ENCODE measurements at places on chromosomes 3 and 15. TPM values are rescaled to one million over a fixed set of nuclear protein-coding genes. Genes with fewer than 3 reads are reported as not detected.

DNA sequence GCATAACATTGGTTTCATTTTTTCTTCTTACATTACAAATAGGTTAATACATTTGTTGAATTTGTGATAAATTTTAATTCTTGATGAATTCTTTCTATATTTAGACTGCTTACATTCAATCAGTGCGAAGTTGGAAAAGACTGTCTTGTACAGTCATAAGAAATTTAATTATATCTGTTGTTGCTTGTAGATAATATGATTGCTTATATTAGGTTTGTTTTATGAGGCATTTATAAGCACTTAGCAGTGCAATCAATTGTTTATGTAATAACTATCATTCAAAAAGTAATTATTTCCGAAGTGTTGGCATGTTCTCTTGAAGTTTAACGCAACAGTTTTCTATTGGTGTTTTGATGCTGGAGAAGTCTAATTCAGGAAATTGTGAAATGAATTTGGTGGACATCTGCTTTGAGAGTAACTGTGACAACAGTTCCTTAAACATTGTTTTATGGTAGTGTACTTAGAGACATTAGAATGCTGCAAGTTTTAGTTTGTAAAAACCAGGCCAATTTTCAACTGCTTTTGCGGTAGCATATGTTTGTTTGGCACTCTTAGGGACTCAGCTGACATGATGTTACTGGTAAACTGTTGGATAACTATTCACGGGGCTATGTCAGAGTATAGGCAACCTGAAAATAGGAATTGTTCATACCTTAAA is 99.7 kb downstream of the NAALADL2 start:
- no peak for DNase-seq
- H3K27ac ChIP-seq = no peak overlapping the region
- H3K27me3 ChIP-seq = no peaks in the 10 kb centered on the region
- H3K4me1 ChIP-seq = peaks cover 15% of the 10 kb centered on the region

DNA sequence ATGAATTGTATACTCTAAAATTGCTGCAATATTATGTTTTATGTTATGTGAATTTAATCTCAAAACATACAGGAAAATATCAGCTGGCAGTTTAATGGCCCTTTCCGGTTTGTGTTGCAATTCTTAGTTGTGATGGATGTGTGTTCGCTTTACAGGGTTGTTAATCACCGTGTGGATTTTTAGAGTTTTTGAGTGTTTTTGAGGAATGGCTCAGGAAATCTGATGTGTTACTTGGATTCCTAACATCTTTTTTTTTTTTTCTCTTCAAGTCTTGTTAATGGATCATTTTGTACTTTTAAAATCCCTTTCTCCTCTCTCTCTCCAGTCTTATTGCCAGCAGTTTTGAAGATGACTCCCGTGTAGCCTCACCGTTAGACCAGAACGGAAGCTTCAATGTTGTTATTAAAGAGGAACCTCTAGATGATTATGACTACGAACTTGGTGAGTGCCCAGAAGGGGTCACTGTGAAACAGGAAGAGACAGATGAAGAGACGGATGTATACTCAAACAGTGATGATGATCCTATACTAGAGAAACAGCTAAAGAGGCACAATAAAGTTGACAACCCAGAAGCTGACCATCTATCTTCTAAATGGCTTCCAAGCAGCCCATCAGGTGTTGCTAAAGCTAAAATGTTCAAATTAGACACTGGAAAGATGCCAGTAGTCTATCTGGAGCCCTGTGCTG is 35.7 kb downstream of the MGA start:
- H3K4me1 ChIP-seq = peaks cover 2% of the 10 kb centered on the region
- H3K27me3 ChIP-seq = no peaks in the 10 kb centered on the region
- no peak overlapping the region for H3K27ac ChIP-seq
- no peaks in the 10 kb centered on the region for H3K36me3 ChIP-seq
- no peak for DNase-seq

- H3K4me1 ChIP-seq = peaks cover 4% of the 10 kb centered on the region
- H3K36me3 ChIP-seq = no peaks in the 10 kb centered on the region
- H3K27ac ChIP-seq = no peak overlapping the region
- H3K4me3 ChIP-seq = no peak overlapping the region
- peaks cover 2% of the 10 kb centered on the region for H3K27me3 ChIP-seq
Measured at GRCh38 chr3:60366486-60366885, 884.8 kb downstream of the FHIT start.

GRCh38 chr3:150342896-150343467 is 65.1 kb upstream of the TSC22D2 start:
- DNase-seq = no peak
- H3K4me3 ChIP-seq = no peak overlapping the region
- H3K27ac ChIP-seq = no peak overlapping the region
- peaks cover 2% of the 10 kb centered on the region for H3K4me1 ChIP-seq
- H3K27me3 ChIP-seq = no peaks in the 10 kb centered on the region
- no peaks in the 10 kb centered on the region for H3K36me3 ChIP-seq

DNA sequence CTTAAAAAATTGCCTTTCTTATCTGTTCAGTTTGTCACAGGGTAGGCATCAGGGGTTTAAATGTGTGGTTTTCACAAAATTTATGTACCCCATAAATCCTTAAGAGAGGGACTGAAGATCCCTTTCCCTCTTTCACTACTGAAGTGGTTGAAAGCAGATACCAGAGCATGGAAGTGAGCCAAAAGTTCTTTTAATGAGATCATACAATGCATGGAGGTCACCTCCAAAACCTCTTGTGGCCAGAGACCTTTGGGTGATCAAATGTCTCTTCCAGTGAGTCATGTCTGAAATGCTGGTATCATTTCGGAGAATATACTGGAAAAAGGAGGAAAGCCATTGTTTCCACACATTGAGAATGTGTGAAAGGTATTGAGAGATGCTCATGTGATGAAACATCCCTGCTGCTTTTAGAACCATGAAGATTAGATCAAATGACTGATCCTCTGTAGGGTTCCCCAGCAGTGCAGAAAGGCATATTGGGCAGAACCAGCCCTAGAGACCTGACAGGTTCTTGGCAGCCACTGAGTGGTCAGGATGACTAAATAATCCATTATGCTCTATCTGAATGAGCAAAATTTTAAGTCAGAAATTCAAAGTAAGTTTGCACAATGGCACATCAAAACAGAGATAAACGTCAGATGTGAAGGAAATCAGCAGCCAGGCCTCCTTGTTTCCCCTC is 165.8 kb upstream of the SLC2A2 start:
- no peak for DNase-seq
- H3K4me1 ChIP-seq = peaks cover under 1% of the 10 kb centered on the region
- no peaks in the 10 kb centered on the region for H3K36me3 ChIP-seq
- H3K4me3 ChIP-seq = no peak overlapping the region

DNA sequence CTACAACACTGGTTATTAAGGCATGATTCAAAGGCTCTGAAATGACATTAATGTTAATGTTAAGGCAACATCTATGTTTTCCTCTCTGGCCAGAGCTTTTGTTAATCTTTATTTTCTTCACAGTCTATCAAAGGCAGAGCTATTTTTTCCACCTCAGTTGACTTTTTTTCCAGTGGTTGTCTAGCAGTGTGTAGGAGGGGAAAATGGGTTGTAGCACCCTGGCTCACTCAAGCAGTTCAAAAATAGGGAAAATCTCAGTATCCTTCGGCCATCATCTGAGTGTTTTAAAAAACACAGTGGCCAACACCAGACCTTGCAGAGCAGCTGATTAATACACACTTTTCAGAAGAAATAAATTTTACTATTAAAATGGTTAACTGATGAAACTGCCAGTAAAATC is 21.4 kb downstream of the CBLB start:
- H3K27ac ChIP-seq = peak overlapping the region; percentile 9
- no peak overlapping the region for H3K4me3 ChIP-seq
- DNase-seq = no peak
- peaks cover 4% of the 10 kb centered on the region for H3K36me3 ChIP-seq

The RTP3 gene
- total RNA-seq = not detected

DNA sequence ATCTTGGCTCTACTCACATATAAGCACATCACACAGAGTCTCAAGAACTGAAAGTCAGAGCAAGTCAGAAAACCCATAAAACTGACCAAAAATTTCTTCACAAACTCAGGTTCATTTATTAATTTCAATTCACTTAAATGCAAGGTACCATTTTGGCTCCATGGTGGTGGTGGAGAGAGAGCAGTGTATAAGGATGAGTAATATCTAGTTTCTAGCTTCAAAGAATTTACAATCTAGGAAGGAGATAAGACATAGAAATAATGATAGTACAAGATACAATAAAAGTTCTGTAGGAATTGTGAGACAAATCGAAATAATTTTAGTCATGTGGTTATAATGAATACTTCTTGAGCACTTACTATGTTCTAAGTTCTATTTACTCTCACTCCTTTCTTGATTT is 6.7 kb upstream of the TP53BP1 start:
- no peak overlapping the region for H3K4me3 ChIP-seq
- no peaks in the 10 kb centered on the region for H3K4me1 ChIP-seq
- no peak for DNase-seq
- H3K36me3 ChIP-seq = no peaks in the 10 kb centered on the region

Data from glutamatergic neuron (in vitro differentiated cells).